ENCODE measurements at places on chromosomes 3 and 15.

DNA sequence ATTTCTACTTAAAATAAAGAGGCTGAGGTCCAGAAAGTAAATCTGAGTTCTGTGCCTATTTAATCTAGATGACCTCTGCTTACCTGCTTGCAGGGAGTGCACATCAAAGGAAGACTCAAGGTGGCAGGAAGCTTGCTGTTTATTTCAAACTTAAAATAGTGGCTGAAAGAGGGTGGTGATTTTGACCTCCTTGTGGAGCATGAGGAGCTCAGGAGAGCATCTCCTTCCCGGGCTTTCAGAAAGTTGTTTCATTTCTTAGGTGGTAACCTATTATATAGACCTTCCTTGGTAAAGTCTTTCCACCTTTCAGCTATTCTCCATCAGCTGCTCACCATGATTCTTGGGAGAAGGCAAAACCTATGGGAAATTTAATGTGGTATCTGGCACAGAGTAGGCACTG lies 494 bp downstream of the GCSAM start:
- no peak for DNase-seq

DNA sequence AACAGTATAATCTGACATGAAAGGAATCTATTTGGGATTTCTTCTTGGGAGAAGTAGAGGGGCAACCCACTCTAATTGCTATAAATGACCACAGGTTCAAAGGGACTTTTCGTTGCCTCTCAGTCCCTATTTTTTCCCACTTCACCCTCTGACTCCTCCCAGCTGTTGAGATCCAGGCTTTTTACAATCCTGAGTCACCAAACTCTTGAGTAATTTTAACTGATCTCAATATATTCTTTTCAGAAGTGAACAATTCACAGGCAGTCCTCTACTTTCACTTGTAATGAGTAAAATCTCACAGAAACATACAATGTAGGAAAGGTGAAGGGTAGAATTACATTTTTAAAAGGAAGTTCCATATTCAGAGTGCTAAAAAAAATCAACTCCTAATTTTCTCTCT lies 44.6 kb downstream of the EIF4E3 start:
- no peak for DNase-seq

DNA sequence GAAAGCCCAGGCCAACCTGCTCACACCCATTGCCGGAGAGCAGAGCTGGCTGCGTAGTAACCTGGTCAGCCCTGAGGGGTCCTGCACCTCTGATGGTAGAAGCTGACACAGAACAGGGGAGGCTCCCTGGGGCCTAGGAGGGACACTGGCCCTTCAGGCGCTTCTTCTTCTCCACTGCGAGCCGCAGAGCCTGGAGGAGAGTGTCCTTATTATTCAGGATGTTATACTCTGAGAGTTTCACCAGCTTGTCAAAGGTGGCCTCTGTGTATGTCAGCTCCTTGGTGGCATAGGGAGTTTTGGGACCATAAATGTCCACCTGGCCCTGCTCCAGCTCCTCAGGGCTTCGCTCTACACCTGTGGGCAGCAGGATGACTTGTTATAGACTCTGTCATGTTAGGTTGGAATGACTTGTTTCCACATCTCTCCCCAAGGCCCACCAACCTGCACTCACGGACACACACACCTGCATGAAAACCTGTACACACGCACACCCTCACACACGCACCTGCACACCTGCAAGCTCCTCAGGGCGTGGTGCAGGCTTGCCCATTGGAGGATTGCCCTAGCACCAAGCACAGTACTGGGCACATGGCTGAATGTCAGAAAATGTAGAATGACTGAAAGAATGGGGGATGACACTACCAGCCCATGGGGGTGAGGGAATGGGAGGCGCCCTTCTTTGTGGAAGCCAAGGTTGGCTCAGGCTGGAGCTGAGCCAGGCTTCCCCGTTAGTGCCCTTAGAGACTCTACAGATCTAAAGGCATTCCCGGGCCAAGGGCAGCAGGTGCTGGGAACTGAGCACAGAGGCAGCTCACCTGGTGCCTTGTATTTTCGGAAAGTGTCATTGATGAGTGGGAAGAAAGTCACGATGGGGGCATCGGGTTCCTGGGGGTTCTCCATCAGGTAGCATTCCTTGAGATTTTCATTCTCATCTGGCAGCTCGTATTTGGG lies 11.5 kb upstream of the EHD4 start:
- no peak for DNase-seq

- no peak for DNase-seq
These were observed 43.4 kb upstream of the FILIP1L start for GRCh38 chr3:100157685-100158084.

DNA sequence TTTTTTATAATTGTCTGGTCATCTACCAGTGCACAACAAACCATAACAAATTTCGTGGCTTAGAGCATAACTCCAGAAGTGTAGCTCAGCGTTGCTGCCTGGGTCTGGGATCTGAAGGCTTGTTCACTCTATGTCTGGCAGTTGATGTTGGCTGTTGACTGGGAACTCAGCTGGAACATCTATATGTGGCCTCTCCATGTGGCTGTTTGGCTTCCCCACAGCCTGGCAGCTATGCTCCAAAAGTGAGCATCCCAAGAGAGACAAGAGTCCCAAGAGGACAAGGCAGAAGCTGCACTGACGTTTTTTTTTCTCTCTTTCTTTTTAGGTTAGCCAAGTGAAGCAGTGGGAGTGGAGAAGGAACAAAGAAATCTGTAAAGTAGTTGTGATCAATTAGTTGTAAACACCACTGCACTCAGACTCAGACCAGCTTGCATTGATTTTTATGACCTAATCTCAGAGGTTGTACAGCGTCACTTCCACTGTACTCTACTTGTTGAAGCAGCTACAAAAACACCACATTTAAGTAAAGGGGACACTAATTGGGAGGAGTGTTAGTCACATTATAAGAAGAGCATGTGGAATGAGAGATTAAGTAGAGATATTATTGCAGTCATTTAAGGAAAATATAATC lies 2.5 kb upstream of the GPR176 start:
- DNase-seq: no peak

- no peak for DNase-seq
These were observed 20.7 kb downstream of the MB21D2 start for GRCh38 chr3:192897005-192897404.

DNA sequence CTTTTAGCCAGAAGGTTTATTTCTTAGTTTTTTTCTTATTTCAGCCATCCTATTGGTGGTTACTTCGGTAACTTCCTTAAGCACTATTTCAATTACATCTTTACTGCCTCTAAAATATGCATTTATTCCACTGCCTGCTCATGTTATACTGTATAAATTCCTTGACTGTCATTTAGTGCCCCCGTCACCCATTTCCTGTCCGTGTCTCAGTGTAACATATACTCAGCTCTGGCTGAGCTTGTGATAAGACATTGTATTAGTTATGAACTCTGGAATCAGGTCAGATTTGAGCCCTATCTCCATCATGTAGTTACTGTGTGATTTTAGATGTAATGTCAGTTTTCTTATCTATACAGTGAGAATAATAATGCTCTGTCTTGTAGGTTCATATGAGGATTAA lies 24.2 kb downstream of the PIAS1 start:
- DNase-seq: no peak

DNA sequence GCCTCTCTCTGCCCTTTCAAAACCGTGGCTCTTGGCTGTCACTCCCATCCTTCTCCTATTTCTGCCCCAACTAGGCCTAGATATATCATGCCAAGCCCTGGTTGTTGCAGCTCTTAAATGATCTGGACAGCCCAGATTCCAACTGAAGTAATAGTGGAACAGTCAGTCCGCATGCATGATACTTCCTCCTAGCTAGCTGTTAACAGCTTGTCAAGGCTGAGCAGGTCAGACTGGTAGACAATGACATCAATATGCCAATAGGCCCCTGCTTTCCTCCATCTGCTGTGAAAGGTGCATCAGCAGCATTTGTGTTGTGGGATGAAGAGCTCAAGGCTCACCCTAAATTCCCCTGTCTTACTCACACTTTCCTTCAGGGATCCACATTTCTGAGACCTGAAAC lies 527.7 kb upstream of the TGFBR2 start:
- no peak for DNase-seq

GRCh38 chr15:63367900-63368299 lies 13.7 kb downstream of the CA12 start:
- no peak for DNase-seq

DNA sequence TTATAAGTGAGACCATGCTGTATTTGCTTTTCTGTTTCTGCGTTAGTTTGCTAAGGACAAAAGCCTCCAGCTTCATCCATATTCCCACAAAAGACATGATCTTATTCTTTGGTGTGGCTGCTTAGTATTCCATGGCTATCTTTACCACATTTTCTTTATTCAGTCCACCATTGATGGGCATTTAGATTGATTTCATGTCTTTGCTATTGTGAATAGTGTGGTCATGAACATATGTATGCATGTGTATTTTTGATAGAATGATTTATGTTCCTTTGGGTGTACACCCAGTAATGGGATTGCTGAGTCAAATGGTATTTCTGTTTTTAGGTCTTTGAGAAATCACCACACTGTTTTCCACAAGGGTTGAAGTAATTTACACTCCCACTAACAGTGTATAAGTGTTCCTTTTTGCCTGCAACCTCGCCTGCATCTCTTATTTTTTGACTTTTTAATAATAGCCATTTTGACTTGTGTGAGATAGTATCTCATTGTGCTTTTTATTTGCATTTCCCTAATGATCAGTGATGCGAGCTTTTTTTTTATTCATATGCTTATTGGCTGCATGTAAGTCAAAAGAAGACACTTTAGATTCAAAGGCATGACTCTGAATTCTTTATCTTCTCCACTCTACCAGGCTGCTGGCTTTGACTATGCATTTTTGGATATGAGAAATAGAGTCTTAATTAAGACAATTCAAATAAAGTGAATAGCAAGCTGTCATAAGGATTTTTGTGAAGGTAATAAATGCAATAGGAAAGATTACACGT lies 183.3 kb upstream of the SYNPR start:
- DNase-seq: no peak

GRCh38 chr3:152817400-152817799 lies 17.5 kb upstream of the P2RY1 start:
- no peak for DNase-seq

DNA sequence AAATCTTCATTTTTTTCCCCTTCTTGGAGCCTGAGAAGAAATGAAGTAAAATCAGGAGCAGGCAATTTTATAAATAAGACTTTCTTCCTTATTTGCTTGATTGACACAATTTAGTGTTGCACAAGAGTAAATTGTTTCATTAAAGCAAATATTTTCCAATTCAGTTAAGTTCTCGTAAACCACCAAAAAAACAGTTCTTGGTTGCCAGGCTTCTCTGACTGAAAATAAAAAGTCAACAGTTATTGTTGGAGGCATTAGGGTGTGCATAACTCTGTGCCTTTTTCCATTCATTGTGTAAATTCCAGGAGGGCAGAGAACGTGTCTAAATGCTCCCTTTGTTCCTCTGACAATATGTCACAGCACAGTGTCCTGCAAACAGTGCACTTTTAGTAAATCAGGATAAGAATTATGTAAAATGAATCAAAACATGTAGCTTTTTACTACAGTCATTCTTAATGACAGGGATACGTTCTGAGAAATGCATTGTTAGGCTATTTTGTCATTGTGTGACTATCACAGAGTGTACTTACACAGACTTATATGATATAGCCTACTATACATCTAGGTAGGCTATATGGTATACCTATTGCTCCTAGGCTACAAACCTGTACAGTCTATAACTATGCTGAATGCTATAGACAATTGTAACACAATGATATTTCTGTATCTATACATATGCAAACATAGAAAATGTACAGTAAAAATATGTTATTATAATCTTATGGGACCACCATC lies at the start of gene CP:
TSS of gene CP (minus strand) at position 47 of the 735 bp plus-strand sequence. CDS start at position 10, 37 bp downstream.
- no peak for DNase-seq

DNA sequence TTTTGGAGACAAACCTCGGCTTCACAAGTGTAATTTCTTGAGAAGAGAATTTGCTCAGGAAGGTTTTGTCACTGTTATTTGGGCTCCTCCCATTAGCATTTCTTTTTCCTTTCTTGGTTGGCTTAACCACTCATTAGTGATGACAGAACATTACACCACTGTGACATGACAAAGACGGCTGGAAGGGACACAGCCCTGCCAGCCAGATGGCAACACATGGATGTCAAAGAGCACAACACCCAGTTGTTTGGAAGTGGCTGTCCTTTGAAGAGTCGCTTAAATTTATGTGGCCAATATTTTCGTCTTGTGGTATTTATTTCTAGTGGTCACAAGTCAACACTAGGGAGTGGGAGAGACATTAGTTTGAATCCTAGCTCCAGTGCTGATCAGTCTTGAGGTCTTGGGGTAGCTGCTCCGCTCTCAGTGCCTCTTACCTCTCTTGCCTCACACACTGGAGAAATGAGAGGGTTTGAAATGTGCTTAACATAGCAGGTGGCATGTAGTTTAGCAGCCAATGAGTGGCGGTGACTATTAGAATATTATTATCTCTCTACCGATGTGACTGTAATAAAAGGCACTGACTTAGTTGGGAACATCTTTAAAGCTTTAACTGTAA lies 92.8 kb downstream of the FRMD4B start:
- no peak for DNase-seq

DNA sequence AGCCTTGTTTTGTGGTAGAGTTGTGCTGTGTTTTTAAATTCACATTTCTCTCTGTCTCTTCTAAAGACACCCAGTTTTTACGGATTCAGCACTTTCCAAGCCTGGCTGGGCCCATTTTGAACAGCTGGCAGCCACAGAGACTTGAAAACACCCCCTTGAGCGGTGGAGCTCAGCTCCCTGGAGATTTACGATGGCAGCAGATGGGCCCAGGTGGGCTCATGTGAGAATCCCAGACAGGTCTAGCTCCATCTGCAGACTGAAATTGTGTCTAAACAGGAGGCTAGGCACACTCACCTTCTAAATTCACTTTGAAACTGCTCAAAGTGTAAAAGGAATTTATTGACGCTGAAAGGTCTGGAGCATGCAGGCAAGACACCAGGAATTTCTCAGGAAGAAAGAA lies 232.0 kb upstream of the HES1 start:
- DNase-seq: no peak

GRCh38 chr3:108295421-108296175 lies 750 bp upstream of the HHLA2 start:
- DNase-seq: no peak

GRCh38 chr3:44363591-44363990 lies 25.0 kb downstream of the TCAIM start:
- DNase-seq: no peak

DNA sequence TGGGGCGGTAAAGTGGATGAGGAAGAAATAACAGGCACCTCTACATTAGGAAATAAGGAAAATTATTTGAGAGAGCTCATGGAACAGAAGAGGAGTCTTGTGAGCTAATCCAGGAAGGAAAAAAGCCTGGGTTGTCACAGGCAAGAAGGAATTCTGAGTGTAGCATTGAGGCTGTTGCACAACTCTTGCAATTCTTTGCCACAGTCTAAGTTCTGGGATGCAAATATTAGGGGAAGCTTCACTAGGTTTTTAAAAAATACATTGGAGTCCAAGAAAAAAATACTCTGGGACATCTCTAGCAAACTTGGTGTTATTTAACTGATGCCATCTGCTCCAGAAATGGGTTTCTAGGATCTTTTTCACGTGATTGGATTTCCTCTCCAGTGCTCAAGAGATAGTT lies 122.3 kb downstream of the SPATA16 start:
- no peak for DNase-seq

DNA sequence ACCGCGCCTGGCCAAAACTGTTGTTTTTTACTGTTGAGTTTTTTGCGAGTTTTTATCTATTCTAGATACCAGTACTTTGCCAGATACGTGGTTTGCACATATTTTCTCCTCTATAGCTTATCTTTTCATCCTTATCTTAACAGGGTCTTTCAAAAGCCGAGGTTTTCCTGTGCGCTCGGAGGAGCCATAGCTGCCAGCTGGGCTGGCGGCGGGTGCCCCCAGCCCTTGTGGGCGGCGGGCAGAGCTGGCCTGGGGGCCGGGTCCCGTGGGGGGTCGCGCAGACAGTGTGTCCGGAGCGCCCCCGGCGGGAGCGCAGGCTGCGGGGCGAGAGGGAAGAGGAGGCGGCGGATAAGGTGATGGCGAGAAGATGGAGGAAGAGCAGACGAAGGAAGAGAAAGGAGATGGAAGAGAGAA lies 11.1 kb upstream of the EIF4A2 start:
- no peak for DNase-seq
